ENCODE measurements at places on chromosomes 7 and 10.

DNA sequence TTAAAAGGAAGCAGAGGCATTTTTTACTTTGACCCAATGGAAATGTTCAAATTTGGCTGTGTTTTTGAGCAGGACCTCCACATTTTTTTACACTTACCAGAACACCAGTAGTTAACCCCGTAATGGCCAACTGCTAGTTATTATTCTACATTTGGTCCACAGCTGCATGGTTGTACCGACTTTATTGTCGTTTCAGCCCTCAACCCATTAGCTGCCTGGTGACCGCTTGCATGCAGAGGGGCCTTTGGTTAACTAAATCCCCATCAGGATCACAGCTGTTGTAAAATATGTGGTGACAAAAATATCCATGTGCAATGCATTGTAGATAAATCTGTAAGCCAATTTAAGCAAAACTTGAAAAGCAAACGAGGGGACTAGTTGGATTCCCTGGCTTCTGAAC is 342.2 kb upstream of the MEOX2 start:
- peak; percentile 42 for DNase-seq

DNA sequence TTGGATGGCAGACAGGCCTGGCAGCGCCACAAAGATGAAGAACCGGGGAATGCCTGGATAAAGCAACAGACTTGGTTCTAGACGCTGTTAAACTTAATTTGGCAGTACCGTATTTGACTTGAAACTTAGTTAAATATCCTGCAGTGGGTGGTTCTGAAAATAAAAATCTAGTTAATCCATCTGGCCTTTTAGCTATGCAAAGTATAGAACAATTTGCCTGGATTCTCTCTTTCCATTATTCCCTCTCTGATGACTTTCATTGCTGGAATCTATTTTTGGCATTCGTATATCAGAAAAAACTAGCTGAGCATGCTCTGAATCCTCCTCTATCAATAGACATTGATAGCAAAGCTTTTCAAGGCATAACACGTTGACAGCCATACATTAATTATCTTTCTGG is 203.6 kb downstream of the MACC1 start:
- no peak for DNase-seq

DNA sequence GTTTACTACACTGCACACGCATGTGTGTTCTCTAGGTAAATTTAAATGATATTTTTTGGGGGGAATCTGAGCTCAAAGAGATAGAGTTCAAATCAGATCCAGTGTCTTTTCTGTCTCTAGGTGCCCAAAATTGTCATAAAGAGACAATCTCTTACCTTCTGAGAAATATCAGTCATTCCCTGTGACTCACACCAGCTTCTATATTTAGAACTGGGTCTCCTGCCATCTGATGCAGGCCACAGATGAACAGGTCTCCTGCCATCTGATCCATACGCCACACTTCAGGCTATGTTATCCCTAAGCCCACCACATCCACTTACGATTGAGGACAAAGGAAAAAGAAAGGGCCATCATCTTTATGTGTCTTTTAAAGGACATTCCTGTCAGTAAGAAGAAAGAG is 136.3 kb upstream of the LAMB4 start:
- no peak for DNase-seq

DNA sequence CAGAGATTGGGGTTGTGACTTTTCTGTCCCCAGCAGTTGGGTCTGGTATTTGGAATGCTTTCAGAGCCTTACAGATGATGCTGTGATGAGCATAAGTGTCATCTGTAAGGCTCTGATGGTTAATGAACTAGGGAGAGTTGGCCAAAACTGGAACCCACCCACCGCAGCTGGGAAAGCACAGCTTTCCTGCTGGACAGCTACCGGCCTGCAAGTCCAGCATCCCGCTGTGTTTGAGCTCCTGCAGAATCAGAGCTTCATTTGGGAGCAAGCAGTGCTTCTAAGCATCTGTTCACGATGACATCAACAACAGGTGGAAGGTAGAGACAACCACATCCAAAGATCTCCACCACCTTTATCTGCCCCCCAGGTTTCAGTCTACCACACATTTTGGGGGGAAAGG is 11.7 kb downstream of the UCN3 start:
- DNase-seq = no peak

GRCh38 chr7:102981451-102981850 is 68.7 kb downstream of the LRRC17 start:
- DNase-seq = no peak

DNA sequence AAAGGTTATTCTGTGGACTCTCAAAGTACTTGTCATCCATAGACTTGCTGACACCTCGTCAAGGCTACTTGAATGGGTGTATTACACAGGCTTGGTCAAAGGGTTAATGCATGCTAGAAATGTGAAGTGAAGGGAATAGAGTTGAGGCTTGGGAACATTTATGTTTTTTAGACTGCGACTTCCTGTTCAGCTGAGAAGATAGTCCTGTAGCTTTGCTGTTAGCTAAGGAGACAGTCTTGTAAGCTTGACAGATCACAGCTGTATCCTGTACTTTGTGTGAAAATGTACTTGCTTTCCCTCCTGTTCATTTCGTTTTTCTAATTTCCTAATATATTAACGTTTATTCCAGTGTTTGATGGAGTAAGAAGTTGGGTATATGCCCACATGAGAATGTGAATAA is 52.1 kb downstream of the ADD3 start:
- peak; percentile 67 for DNase-seq

GRCh38 chr10:8103543-8103942 is 49.1 kb downstream of the GATA3 start:
- DNase-seq = no peak

DNA sequence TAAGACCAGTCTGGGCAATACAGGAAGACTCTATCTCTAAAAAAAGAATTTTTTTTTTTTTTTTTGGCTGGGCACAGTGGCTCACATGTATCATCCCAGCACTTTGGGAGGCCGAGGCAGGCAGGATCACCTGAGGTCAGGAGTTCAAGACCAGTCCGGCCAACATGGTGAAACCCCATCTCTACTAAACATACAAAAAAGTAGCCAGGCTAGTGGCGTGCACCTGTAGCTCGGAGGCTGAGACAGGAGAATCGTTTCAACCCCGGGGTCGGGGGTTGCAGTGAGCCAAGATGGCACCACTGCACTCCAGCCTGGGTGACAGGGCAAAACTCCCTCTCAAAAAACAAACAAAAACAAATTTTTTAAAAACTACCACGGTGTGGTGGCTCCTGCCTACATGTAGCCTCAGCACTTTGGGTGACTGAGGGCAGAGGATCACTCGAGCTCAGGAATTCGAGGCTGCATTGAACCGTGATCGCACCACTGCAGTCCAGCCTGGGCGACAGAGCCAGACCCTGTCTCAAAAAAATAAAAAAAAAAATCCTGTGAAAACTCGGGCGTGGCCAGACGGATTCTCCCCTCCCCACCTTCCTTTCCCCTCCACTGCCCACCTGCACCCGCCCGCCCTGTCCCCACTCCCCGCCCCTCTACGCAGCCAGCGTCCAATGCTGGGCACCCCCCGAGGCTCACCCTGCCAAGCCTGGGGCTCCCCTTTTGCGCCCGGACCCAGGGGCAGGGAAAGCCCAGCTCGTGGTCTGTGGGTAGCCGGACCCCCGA is 745 bp upstream of the ORAI2 start:
- peak; percentile 6 for DNase-seq

DNA sequence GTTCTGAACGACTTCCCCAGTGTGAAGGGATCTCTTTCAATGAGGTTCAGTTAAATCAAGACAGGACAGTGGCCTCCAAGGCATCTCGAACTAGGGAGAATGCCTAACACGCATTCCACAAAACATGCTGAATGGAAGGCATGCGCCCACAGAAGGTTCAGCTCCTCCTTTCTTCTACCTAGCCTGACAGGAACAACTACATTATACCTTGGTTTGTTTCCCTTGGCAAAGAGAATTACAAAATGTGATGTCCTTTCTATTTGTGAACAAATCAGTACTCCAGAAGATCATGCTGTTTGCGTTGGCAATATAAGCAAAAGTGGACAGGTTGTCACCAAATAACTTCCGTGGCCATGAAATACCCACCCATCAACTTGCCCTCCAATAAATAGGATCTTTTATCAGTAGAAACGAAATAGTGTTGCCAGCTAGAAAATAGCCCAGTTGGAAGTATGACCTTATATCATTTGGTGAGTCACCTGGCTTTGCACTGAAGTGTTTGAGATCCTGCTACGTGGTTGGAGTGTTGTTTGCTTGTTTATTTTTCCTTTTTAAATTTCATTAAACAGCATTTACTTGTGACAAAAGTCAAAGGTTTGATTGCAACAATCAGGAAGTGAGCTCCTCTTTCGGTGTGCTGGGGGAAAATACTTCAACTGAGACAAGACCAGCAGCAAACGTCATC is 117.0 kb upstream of the FAM204A start:
- no peak for DNase-seq

DNA sequence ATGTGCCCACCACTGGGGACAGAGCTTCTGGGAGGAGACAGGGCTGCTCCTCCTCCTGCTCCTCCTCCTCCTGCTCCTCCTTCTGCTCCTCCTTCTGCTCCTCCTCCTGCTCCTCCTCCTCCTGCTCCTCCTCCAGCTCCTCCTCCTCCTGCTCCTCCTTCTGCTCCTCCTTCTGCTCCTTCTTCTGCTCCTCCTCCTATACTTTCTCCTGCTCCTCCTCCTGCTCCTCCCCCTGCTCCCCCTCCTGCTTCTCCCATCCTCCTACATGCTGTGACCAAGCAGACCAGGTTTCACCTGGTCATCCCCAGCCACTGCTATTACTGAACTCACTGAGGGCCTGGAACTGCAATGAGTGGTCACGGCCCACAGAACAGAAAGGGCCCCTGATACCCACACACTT is 154.0 kb upstream of the PPP2R2D start:
- no peak for DNase-seq

GRCh38 chr10:20888620-20889330 is 8.3 kb downstream of the NEBL start:
- DNase-seq = peak; percentile 21

- no peak for DNase-seq
Measured at GRCh38 chr7:142454862-142455261, 197.0 kb upstream of the PRSS58 start.

DNA sequence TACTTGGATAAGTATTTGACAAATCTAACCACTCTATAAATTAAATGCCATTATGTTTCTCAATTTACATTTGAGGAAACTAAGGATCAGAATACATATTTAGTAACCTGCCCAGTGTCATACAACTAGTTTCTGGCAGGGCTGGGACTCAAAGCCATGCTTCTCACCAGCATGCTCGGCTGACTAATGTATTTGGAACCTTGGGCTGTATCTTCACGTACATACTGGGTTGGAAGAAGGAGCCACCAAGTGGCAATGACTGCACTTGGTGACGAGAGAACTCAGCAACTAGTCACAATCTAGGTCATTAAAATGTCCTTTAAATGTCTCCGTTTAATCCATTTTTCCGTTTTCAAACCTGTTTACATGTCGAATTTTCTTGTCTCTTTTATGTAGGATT is 42.9 kb downstream of the CHRM2 start:
- DNase-seq = no peak

- no peak for DNase-seq
Measured at GRCh38 chr7:17815318-17815717, 125.0 kb downstream of the SNX13 start.

- DNase-seq = no peak
Measured at GRCh38 chr7:143295870-143296269, 7.7 kb downstream of the CASP2 start.

DNA sequence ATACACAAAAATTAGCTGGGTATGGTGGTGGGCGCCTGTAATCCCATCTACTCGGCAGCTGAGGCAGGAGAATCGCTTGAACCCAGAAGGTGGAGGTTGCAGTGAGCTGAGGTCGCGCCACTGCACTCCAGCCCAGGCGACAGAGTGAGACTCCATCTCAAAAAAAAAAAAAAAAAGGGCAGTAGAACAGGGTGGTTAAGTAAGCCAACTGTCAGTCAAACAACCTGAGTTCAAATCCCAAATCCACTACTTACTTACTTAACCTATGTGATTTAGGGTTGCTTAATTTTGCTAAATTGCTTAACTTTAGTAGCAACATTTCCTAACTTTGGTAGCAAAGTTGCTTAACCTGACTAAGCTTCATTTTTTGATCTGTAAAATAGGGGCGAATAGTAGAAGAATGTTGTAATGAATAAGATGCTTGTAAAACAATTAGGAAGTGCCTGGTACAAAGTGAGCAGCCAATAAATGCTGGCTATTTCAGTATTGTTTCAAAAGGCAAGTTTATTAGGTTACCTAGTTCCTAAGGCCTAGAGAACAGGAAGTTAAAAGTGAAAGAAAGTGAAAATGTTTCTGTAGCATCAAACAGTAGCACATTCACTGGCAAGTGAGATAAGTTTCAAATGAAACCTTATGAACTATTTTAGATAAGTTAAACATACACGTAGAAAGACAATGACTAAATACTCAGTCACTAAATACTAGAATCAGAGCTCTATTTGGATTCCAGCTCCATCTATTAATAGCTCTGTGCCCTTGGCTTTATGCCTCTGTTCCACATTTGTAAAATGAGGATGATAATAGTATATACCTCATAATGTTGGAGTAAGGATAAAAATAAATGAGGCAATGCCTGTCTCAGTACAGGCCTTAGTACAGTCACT is 64.3 kb downstream of the HOXA1 start:
- peak; percentile 9 for DNase-seq

DNA sequence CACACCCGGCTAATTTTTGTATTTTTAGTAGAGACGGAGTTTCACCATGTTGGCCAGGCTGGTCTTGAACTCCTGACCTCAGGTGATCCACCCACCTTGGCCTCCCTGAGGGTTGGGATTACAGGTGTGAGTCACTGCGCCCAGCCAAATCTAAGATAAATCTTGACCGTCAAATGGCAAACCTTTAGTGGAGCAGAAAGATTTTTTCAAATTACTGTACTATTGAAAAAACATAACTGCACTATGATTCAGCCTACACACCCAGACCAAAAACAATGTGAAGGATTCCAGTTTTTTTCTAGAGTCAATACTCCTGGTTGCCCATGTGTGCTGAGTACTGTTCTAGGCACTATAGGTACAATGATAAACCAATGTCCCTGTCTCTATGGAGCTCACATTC is 33.9 kb upstream of the SVIL start:
- DNase-seq = no peak

GRCh38 chr10:24617771-24618396 is 105.8 kb downstream of the ARHGAP21 start:
- no peak for DNase-seq

GRCh38 chr10:1022413-1022812 is 3.2 kb downstream of the IDI2 start:
- DNase-seq = no peak

- DNase-seq = no peak
Measured at GRCh38 chr10:75616874-75617478, 185.6 kb downstream of the LRMDA start.
